ENCODE measurements at places on chromosomes 16 and 17.

DNA sequence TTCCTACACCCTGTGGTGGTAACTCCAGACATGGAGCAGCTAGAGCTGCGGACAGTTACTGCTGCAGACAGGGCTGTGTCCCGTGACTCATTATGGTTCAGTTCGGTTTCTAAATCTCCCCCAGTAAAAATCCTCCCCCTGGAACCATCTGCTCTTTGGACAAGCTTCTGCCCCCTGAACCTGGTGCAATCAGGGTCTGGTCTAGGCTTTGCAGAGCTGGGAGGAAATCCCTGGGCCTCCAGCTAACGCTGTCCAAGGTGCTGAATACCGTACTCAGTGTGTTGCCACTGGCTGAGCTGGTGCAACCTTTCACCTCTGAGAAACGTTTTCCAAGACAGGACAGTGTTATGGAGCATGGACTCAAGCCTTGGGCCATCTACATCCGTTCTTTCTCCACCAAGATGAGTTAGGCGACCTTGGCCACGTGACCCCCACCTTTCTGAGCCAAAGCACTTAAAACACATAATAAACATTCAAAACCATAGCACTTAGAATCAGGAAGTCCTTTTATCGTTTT is 142.0 kb downstream of the CPPED1 start:
- no peak for DNase-seq

DNA sequence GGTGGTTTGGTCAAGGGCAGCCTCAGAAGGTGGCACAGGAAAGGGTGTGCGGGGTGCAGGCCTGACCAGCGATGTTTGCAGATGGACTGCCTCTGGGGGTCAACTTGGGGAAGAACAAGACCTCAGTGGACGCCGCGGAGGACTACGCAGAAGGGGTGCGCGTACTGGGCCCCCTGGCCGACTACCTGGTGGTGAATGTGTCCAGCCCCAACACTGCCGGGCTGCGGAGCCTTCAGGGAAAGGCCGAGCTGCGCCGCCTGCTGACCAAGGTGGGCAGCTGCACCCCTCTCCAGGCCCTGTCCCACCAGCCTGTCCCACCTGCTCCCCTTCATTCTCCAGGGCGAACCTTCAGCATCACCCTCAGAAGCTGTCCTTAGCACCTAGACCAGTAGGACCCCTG is 12.5 kb downstream of the DHODH start:
- DNase-seq = no peak

- DNase-seq = no peak
Observed at GRCh38 chr16:50121278-50121677, 31.8 kb upstream of the TENT4B start.

DNA sequence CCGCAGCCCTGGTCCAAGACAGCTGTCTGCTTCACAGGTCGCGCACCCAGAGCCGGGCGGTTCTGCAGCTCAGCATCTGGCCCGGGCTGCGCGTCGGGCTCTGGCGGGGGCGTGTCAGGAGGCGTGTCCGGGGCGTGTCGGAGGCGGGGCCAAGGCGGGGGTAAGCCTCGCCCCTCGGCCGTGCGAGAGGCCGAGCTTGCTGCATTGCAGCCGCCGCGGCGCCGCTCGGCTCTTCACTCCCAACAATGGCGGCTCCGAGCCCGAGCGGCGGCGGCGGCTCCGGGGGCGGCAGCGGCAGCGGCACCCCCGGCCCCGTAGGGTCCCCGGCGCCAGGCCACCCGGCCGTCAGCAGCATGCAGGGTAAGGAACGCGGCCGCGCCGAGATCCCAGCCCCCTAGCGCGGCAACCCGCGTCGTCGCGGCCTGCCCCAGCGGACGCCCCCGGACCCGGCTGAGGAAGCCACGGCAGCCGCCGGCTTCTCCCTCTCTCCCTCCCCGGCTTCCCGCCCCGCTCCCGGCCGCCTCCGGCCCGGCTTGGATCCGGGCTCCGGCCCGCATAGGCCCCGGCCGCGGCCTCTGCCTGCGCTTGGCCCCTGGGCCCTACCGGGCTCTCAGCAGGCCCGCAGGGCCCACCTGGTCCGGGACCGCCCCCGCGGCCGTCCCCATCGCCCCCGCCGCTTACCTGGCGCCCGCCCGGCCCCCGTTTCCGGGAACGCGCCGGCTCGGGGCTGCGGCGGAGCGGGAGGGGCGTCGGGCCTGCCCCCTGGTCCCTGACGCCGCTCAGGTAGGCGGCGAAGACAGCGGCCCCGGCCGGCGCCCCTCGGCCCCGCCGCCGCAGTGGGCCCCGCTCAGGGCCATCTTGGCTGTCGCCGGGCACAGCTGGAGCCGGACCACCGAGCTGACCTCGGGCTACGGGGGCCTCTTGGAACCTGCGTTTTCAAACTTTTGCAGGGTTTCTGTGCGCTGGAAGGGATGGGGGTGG is at the start of gene MAP2K4:
TSS of gene MAP2K4 (plus strand) at position 236 of the 981 bp plus-strand sequence. CDS start at position 246, 10 bp downstream.
- peak; percentile 90 for DNase-seq

DNA sequence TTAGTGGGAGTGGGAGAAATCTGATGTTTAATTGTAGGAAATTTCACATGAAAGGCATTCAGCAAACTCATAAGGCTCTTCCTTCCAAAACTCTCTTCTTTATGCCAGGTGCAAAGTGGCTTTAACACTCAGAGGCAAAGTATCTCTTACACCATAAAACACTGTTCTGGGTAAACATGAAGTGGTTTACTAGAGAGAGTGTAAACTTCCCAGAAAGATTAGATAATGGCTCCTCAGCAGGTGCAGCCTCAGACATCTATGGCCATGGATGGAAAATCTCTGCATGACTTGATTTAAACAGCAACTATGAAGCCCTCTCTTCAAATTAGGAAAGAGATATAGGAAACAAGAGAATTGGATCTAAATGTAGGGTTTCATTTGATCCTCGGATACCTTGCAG is 583.1 kb upstream of the SALL1 start:
- no peak for DNase-seq

DNA sequence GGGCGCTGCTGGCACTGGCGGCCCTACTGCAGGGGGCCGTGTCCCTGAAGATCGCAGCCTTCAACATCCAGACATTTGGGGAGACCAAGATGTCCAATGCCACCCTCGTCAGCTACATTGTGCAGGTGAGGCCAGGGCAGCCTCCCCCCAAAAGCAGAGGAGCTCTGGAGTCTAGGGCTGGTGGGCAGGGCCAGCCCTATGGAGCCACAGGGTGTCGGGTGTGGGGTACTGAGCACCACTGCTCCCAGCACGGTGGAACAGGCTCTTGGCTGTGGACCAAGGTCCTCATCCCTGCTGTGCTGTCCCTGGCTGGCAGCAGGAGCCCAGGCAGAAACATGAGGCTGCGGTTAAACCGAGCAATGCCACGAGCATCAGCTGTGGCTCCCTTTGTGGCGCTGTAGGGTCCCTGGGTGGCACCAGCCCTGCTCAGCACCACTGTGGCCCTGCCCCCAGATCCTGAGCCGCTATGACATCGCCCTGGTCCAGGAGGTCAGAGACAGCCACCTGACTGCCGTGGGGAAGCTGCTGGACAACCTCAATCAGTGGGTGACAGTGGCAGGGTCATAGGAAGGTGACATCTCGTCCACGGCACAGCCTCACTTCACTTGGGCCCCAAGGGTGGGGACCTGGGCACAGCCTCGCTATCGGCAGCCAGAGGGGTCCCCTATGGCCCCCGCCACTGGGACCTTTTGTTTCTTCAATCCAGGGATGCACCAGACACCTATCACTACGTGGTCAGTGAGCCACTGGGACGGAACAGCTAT is 1.1 kb downstream of the DNASE1 start:
- DNase-seq = no peak

DNA sequence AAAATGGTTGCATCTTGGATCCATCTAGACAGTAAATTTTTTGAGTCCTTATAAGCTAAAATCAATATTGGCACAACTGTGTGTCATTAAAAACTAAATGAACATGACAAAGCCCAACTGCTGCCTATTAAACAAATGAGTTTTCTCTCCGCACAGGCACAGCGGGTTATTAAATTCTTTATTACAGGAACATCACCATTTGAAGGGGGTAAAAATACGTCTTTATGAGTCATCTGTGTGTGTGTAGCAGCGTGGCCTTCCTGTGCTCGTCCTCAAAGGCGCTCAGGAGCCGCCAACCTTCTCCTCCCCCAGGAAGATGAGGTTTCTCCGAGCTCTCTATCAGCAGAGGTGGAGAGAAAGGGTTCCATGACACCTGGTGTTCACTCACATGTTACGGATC is 62.6 kb upstream of the SDK2 start:
- no peak for DNase-seq

DNA sequence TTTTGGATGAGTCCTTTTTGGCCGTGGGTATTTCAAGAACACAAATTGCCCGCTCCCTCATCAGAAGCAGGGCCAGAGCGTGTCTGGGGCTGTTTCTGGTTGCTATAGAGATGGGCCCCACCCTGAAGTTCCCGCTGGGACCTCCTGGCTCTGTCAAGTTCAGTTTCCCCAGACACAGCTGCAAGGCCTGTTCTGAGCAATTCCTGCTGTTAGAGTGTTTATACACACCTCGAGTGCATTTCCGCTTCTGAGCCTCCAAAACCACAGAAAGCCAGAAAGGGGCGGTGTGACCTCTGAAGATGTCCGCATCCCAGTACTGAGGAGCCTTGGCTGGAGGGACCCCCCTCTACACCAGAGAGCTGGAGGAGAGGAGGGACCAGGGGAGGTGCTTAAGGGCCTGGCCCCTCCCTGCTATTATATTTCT is 9.3 kb upstream of the WBP2 start:
- no peak for DNase-seq

- DNase-seq = no peak
Observed at GRCh38 chr16:86449446-86450095, 60.8 kb upstream of the FOXF1 start.

DNA sequence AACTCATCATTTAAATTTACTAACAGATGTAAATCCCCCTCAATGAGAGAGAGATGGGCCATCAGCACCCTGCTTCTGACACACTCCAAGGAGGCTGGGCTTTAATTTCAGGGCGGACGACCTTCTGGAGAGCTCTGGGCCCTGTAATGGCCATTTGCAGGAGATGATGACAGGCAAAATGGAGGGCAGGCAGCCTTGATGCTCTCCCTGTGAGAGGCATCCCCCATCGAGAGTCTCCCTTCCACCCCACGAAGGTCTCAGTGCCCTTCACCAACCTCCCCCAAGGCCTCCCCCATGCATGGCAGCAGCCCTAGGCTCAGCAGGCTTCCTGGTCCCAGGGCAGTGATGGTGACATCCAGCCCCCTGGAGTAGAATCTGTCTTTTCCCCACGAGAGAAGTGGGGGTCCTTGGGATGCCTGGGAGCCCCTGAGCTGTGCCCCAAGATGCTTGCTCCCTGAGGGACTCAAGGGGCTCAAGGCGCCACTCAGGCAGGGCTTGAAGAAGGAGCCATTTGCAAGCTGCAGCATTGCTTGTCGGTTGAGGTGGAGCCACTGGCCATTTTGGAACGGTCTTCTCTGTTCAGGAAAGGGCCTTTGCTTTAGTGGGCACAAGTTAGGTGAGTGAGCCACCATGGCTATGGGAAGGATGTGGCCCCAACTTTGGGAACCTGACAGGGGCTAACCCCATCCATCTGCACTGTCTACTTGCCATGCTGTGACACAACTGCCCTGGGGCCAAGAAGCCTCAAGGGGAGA is 82.6 kb downstream of the C16orf78 start:
- DNase-seq = no peak

GRCh38 chr16:60491273-60491672 is 1545.0 kb downstream of the CDH8 start:
- no peak for DNase-seq

DNA sequence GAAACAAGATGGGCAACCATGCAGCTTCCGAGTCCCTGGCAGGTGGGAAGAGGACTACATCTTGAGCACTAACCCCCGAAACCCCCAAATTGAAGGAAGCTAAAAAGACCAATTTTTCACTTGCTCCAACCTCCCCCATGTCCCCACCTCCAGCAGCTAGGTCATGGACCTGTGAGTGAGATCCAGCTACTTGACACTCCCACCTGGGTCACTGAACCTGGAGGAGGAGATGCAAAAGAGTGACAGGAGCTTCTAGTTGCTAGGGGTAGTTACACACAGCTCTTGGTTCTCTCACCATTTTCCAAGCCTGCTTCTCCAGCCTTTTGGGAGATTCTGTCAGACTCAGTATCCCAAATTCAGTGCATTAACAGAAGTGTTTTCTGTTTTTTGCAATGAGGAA is 11.2 kb downstream of the PDZD9 start:
- DNase-seq = no peak

DNA sequence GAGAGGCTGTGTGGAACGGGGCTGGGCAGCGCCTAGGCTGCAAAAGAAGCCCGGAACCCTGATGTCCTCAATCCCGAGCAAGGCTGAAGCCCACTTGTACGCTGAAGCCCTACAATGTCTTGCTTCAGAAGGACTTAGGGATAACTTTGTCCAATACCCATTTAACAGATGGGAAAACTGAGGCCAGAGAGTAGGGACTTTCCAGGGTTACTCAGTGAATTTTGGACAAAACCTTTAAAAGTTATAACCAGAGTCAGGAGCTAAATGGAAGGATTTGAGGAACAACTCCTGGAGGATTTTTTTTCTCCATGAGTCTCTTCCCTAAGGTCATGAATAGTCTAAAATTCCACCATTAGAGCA is 161.2 kb downstream of the IRX5 start:
- no peak for DNase-seq

DNA sequence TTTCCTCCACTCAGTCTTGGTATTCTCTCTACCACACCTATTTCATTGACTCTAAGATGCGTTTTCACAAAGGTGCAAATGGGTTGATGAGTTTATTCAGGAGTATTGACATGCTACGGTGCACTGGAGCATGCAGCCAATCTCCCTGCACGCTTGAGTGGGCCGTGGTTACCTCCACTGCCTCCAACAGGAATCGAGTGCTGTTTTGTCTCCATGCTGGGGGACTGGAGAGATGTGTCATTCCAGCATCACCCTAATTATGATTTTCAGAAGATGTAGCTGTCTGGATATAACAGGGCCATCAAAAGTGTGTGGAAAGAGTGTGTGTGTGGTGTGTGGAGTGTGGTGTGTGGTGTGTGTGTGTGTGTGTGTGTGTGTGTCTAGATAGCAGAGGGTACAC is 351.6 kb upstream of the ZFHX3 start:
- DNase-seq = no peak

DNA sequence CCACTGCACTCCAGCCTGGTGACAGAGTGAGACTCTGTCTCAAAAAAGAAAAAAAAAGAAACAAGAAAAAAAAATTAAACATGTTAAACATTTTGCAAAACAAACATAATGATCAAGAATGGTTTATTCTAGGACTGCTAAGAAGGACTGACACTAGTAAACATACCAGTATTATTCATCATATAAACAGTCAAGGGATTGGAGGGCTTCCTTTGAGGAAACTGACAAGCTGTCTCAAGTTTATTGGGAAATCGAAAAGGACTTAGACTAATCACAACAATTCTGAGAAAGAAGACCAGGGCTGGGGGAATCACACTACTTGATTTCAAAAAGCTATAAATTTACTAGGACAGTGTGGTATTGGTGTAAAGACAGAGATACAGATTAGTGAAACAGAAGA is 75.5 kb downstream of the MYH10 start:
- DNase-seq = no peak

GRCh38 chr16:22372882-22373661 is 1.3 kb downstream of the CDR2 start:
- DNase-seq = no peak
